ENCODE measurements at places on chromosomes 1 and 21.

- DNase-seq, result no peak
These were observed 157.7 kb downstream of the HHIPL2 start for GRCh38 chr1:222390181-222390580.

GRCh38 chr1:215606564-215607168 lies 39.6 kb downstream of the KCTD3 start:
- DNase-seq, result no peak

DNA sequence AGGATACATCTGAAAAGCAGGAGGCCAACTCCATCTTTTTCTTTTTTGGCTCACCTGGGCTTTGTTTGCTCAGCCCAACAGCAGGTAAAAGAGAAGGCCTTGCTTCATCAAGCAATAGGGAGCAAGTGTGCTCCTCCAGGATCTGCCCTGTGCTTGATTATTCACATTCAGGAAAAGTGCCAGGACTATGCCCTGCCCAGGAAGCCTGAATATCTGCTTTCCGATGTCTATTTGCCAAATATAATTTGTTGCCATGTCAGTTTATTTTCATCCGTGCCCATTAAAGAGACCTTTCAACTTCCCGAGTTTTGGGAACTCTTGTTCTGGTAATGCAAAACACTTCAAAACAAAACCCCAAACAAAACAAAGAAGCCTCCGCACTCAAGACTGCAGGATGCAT lies 185.3 kb downstream of the CDC7 start:
- no peak for DNase-seq

- DNase-seq, result no peak
These were observed 122.3 kb downstream of the SNX7 start for GRCh38 chr1:98783821-98784220.

DNA sequence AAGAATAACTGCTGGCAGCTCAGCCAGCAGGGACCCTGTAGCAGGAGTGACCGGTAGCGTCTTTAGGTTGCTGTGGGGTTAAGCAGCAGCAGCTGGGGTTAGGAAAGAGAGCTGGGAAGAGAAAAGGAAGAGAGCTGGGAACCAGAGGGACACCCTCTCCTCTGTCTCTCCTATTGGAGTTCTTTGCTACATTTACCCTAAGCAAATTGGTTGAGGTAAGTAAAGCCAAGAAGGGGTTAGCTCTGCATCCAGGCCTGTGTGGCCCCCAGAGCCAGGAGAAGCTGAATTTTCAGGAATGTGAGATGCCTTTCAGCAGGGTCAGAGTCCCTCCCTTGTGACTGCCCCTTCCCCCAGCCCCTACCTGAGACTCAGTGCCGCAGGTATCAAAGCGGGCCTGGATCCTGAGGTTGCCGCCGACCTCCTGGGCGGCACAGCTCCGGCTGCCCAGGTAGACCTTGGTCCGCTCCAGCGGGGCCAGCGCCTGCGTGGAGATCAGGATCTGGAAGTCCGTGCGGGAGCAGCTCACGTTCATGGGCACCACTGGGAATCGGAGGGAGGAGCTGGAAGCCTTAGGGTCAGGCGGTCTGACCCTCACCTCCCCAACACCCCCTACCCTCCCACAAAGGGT lies 16.4 kb downstream of the CDCP2 start:
- DNase-seq, result no peak

All from NCI-H1092 (cell line).